ENCODE measurements at places on chromosomes 4 and X.

DNA sequence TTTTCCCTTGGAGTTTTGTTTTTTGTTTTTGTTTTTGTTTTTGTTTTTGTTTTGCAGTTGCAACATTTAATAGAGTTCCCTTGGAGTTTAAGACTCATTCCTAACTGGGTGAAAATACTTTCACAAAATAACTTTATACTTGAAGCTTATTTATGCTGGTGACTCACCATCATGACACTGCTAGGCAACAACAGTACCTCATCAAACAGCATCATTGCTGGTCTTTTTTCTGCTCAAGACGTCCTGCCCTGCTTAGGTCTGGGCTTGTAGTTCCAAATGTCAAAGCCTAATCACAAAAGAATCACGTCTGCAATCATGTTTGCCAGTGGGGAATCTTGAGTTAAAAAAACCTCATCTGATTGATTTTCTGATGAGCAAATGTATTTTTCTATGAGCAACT lies 105.7 kb upstream of the PRPS2 start:
- H3K27me3 ChIP-seq, result no peaks in the 10 kb centered on the region
- no peaks in the 10 kb centered on the region for H3K4me1 ChIP-seq
- no peak for DNase-seq

DNA sequence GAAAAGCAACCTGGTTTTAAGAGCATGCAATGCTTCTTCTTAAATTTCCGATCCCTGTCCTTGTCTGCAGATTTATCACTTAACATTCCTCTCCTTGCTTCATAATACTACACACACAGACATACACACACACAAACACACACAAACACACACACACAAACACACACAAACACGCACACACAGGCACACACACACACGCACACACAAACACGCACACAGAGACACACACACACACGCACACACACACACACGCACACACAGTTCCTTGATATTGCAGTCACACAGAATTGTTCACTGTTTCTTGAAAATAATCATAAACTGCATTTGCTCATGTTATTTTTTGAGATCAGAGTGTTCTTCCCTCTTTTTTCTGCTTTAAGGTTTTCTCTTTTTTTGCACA lies 458.3 kb upstream of the ATOH1 start:
- no peak overlapping the region for H3K27ac ChIP-seq
- no peaks in the 10 kb centered on the region for H3K36me3 ChIP-seq
- H3K4me1 ChIP-seq, result no peaks in the 10 kb centered on the region
- no peak for DNase-seq
- no peak overlapping the region for H3K4me3 ChIP-seq

- no peak overlapping the region for H3K4me3 ChIP-seq
- H3K27me3 ChIP-seq, result no peaks in the 10 kb centered on the region
- no peaks in the 10 kb centered on the region for H3K36me3 ChIP-seq
- H3K4me1 ChIP-seq, result peaks cover 34% of the 10 kb centered on the region
Observed at GRCh38 chr4:10589321-10589720, 95.2 kb downstream of the CLNK start.

- peaks cover 35% of the 10 kb centered on the region for H3K36me3 ChIP-seq
- no peaks in the 10 kb centered on the region for H3K27me3 ChIP-seq
- no peak overlapping the region for H3K27ac ChIP-seq
- H3K4me3 ChIP-seq, result no peak overlapping the region
Observed at GRCh38 chr4:139042981-139043460, 27.4 kb downstream of the NOCT start.

DNA sequence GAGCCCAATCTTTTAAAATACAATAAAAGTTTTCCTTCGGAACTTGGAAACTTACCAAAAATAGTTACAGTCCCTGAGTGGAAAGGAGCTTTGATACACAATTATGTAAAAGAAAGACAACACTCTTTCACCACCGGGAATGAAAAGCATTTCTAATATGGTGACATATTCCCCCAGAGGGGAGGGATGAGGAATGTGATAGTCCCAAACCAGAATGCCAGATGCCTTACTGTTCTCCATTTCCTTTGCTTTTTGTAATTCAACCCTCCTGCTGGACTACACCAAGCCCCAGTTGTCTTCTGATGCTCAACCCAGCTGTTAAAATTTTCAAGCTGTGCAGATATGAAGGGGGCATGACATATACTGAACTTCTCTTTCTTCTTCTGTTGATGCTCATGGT lies 4.1 kb downstream of the PRIMPOL start:
- H3K4me1 ChIP-seq, result peaks cover 13% of the 10 kb centered on the region
- H3K36me3 ChIP-seq, result peaks cover 13% of the 10 kb centered on the region
- H3K4me3 ChIP-seq, result no peak overlapping the region
- H3K27ac ChIP-seq, result no peak overlapping the region

DNA sequence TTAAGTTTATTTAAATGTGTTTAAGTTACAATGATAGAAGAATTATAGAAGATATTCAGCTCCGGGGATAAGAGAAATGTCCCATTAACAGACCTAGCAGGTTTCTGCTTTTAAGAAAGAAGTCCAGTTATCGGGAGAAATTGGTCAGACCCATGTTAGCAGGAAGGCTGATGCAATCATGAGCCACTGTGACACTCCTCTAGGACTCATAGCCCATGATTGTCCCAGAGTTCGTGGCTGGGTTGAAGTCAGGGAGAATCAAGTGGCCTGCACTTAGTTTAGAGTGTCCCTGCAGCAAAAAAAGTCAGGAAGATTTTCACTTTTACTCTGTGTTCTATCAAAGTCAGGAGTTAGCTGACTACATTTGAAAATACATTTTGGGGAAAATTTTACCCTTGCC lies 72.0 kb downstream of the TMEM144 start:
- no peak for DNase-seq
- H3K36me3 ChIP-seq, result no peaks in the 10 kb centered on the region

DNA sequence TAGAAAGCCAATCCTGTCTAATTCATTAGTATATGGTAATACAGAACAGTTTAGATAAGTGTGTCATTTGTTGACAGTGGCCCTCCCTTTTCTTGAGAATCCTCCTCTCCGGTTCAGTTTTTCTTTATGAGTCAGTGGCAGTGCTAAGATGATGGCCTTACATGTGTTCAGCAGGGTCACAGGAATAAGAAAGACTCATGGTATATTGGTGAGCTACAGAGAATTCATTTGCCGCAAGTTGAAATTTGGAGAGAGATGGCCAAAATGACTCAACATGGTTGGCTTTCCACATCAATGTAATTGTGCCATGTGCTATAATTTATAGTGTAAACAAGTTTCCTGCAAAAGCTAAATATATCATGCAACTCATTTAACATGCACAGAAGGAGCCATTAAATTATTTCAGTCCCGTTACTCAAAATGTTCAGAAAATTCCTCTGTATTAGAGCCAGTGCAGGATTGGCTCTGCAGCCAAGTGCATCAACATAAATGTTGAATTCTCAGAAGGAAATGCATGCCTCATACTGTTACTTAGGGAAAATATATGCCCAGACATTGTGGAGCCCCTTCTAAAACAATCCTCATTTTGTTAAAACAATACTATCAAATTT lies 374.3 kb downstream of the AFF2 start:
- H3K4me1 ChIP-seq, result no peaks in the 10 kb centered on the region
- H3K27me3 ChIP-seq, result no peaks in the 10 kb centered on the region
- DNase-seq, result no peak
- no peak overlapping the region for H3K4me3 ChIP-seq
- no peak overlapping the region for H3K27ac ChIP-seq

All from activated naive CD8-positive, alpha-beta T cell treated with anti-CD3 and anti-CD28 coated beads, Interleukin-2, amount 50 U/mL, for 24 hours (primary cell).